ENCODE measurements at places on chromosomes 6 and 20.

- no peak for DNase-seq
Measured at GRCh38 chr6:13678255-13678983, 33.2 kb downstream of the RANBP9 start.

DNA sequence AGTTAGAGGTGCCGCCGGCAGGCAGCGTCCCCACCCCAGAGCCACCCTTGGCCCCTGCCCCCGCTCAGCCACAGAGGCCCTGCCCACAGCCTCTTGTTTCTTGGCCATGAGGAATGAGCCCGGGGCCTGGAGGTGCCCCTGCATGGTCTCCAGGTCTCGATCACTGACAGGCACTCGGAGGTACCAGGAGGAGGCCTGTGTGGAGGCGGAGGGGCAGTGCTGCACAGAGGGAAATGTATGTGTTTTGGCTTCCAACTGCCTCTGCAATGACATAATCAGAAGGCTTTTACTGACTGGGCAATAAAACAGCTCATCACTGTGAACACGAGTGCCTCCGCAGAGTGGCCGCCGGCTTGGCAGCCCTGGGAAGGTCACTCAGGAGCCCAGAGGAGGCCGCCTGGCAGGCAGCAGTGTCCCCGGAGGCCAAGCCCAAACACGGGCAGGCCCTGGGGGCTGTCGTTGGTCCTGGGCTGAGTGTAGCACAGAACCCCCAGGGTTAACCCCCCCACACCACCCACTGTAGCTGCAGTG lies 61.1 kb upstream of the GATA5 start:
- DNase-seq = no peak

DNA sequence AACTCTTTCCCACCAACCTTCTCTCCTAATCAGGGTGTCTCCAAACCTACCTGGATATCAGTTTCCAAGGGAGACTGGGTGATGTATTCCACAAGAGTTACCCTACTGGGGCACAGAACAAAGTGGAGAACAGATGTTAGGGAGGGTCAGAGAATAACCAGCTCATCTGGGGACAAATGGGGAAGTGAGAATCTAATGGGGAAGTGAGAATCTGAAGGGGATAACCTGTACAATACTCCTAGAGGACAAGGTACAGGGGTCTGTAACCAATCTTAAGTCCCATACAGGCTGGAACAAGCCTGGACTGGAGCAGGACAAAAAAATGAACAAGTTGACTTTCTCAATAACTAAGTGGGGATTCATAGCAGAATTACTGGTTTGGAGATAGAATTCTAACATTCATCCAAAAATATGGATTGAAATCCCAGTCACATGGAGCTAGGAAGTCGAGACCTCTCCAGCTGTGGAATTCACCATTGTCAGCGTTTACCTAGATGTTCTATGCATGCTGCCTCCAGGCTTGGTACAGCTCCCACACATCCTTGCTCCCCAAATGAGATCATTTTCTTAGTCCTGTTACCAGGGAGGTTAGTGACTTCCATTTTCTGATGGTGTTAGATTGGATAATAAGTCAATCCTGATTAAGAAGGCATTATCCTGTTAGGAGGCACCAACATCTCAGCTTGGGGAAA lies 214.8 kb upstream of the MOCS1 start:
- no peak for DNase-seq

DNA sequence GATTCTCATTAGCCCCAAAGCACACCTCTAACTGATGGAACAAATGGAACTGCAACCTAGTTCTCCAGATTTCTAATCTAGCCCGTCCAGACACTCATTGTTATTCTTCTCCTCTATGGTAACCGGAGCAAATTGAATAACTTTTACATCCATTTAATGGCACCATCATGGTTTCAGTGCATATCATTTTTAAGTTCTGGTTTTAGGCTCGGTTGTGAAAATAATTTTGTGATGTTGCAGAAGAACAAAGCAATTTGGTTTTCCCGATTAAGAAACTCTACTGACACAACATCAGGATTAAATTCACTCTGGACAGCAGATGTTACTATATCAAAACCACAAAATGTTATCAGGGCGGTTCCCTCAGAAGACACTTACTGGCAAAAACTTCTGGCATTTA lies 42.5 kb upstream of the HBS1L start:
- DNase-seq = no peak

- no peak for DNase-seq
Measured at GRCh38 chr20:5570452-5570851, 179.7 kb upstream of the SHLD1 start.

DNA sequence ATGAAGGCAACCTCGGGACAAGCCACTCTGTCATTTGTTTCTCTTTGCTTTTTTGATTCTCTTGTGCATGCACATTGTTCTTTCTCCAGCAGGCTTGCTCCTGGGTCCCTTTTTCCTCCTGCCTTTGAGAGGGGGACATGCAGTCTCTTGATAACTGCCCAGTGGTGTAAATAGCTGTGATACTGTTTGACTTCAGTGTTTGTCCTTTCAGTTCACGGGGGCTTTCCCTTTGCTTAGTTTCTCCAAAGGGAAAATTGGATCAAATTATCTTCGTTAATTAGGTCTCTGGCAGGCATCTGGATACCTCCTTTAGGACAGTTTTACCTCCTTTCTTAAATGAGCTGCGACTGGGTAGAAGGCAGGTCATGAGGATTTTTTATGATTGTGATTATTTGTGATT lies 41.5 kb downstream of the RALGAPB start:
- DNase-seq = no peak

GRCh38 chr6:117397536-117398227 lies 28.1 kb downstream of the ROS1 start:
- DNase-seq = no peak

- DNase-seq = no peak
Measured at GRCh38 chr6:162773996-162774395, 46.2 kb downstream of the PACRG start.

DNA sequence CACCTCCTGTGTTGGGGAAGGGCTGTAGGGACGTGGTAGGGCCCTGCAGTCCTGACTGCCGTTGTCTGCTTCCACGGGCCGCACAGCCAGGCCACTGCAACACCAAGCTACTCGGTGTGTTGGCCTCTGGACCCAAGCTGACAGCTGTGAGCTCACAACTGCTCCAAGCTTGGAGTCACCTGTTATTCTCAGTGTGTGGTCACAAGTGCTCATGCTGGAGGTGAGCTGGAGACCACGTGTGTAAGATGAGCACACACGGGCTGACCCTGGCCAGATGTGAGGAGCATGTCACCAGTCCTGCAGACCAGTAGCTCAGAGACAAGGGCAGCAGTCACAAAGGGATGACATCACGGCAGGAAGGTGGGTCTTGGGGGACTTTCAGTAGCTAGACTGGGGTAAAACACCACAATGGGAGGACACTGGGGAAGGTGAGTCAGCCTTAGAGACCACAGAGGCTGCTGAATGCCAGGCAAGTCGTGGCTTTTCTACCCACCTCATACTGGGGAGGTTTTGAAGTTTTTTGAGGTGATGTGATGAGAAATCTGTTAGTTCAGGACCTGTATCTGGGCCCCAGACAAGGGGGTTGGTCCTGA lies 87.3 kb downstream of the FAM120B start:
- DNase-seq = no peak

DNA sequence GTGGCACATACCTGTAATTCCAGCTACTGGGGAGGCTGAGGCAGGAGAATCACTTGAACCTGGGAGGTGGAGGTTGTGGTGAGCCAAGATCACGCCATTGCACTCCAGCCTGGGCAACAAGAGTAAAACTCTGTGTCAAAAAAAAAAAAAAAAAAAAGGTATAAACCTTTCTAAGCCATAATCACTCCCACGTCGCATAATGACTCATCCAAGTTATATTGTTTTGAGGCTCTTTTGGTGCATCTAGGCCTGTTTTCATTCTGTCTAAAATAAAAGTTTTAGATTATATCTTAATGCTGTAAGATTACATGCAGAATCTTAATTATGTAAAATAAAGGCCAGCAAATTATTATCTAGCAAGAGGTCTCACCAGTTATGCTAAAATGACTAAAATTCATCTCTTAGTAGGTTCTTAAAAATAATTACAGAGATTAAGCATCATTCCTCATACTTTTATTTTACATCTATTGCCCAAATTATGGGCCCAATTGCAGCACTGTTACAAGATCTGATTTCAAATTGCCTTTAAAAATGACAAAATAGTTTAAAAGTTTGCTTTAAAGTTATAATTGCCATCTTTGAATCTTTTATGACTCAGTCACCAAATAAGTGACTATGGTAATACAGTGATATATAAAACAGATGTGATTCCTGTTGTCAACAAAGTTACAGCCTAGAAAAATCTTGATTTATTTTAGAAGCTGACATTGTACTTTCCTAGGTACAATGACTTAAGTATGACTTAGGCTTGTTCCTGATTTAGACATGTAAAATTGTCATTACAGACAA lies 10.4 kb upstream of the SUMO4 start:
- no peak for DNase-seq

- DNase-seq = no peak
Measured at GRCh38 chr6:117448011-117448410, 22.3 kb upstream of the ROS1 start.

DNA sequence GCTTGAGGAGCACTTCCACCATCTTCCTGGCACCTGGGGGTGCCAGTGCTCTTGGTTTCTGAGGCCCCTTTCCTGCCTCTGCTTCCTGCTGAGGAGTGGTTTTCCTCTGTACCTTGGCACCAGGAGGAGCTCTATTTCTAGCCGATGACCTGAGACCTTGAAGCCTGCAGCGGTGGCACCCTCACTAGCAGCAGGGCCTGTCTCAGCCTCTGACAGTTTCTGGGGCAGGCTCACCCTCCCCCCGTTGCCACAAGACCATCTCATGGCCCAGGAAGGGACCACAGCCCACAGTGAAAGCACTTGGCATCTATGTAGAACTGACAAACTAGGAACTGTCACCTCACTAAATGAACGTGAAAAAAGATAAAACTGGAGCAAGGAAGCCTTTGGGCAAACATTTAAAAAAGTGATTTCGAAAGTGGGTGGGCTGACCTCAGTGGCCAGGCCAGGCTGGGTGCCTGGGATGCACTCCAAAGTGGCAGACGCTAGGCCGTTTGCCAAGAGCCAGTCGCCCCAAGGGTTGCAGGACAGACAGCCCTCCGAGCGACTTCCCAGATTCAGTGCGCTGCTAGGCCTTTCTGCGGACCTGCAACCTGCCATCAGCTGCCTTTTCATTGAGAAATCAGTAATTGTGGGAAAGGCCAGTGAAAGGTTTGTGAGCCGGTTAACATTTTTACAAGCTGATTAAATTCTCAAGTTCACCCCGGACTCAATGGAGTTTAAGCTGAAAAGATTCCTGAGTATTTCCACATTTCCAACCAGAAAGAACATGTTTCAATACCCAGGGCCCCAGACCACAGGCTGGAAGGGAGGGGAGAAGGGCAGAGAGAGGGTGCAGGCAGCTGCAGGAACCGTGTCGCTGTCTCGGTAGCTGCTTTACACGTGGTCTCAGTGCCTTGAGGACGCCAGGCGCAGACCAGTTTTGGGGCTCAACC lies 303.7 kb downstream of the ESR1 start:
- no peak for DNase-seq

DNA sequence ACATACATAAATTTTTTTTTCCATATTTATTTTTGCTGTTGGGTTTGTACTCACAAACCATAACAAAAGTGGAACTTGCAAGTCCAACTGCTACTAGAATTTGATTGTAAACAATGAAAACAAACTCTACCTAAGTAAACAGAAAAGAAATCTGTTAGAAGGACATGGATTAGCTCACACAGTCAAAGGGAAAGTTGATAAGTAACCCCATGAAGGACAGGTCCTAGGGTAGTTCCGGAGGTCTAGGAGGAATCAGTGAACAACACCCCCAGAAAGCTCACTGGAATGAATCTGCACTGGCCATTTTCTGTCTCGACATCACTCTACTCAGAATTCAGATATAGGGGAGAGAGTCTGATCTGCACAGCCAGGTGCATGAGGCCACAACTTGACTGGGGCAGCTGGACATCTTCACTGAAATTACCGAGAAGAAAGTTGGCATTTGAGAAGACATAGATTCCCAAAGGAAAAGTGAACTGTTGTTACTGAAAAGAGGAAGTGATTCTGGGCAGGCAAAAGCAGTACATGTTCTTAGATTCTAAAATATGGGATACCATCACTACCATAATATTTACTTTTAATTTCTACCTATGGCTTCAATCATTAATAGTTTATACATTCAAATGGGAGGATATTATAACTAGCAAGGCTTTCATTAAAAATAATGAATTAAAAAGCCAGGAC lies 76.4 kb downstream of the HMGN3 start:
- DNase-seq = no peak

Measured in activated CD4-positive, CD25-positive, alpha-beta regulatory T cell (primary cell).